ENCODE measurements at places on chromosomes 5 and 9. TPM values are rescaled to one million over a fixed set of nuclear protein-coding genes. Genes with fewer than 3 reads are reported as not detected.

The RORB gene
- 0.14 TPM for total RNA-seq

GRCh38 chr9:90002397-90003271 lies 397.8 kb downstream of the GADD45G start:
- DNase-seq, result no peak
- no peak overlapping the region for H3K4me3 ChIP-seq
- no peak overlapping the region for H3K27ac ChIP-seq
- H3K36me3 ChIP-seq, result no peaks in the 10 kb centered on the region
- peaks cover 8% of the 10 kb centered on the region for H3K27me3 ChIP-seq

DNA sequence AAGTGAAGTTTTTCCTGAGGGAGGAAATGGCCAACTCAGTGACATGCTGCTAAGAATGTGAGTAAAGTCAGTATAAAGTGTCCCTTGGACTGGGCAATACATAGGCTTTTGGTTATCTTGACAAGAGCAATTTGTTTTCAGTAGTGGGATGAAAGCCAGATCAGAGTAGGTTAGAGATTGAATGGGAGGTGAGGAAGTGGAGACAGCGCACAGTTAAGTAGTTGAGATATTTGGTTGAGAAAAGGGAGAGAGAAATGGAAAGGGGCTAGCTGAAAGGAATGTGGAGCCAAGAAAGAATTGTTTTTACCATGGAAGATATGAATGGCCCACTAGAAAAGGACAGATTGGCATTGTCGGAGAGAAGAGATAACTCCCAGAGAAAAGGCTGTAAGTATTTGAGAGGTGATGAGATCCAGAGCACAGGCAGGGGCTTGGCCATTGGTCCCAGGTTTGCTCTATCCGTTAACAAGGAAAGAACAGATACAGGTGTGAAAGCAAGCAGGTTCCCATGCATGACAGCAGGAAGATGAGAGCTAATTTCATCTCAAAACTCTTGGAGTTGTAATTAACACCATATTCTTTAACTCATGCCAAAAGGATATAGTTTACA lies 392.0 kb downstream of the NR2F1-AS1 start:
- H3K27ac ChIP-seq, result no peak overlapping the region
- DNase-seq, result no peak
- H3K4me3 ChIP-seq, result no peak overlapping the region
- no peaks in the 10 kb centered on the region for H3K36me3 ChIP-seq

DNA sequence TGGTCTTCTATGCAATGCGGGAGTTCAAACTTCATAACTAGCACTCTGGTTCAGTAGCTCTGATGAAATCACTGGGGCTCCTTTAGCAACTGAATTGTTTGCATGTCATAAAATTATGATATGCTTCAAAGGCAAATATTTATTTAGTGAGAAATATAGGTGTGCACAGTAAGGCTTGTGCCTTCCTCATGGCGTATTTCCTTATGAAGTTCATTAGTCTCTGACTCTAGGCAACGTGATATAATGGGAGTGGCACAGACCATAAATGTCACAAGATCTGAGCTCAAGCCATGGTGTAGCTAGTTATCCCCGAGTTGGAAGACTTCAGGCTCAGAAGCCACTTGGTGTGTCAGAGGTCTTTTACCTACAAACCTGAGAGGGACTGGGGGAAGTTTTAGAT lies 35.5 kb downstream of the PIP5K1B start:
- H3K27me3 ChIP-seq, result peaks cover 36% of the 10 kb centered on the region
- no peak overlapping the region for H3K4me3 ChIP-seq
- peaks cover 6% of the 10 kb centered on the region for H3K4me1 ChIP-seq

DNA sequence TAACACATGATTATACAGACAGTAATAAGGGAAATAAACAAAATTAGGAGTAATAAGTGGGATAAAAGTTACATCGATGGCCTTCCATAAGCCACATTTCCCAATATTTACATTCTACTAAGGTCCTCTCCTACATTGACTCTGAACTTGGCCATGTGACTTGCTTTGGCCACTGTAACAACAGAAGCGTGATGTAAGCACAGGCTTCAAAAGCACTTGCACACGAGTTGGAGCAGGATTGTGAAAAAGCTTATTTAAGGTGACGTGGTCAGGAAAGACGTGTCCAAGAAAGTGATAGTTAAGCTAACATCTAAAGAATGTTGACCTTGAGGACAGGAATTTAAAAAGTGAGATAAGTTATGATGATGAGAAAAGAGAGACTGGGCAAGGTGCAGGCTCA lies 9.8 kb upstream of the CEMIP2 start:
- no peak for DNase-seq

The IDNK gene
- 10.6 TPM for total RNA-seq

DNA sequence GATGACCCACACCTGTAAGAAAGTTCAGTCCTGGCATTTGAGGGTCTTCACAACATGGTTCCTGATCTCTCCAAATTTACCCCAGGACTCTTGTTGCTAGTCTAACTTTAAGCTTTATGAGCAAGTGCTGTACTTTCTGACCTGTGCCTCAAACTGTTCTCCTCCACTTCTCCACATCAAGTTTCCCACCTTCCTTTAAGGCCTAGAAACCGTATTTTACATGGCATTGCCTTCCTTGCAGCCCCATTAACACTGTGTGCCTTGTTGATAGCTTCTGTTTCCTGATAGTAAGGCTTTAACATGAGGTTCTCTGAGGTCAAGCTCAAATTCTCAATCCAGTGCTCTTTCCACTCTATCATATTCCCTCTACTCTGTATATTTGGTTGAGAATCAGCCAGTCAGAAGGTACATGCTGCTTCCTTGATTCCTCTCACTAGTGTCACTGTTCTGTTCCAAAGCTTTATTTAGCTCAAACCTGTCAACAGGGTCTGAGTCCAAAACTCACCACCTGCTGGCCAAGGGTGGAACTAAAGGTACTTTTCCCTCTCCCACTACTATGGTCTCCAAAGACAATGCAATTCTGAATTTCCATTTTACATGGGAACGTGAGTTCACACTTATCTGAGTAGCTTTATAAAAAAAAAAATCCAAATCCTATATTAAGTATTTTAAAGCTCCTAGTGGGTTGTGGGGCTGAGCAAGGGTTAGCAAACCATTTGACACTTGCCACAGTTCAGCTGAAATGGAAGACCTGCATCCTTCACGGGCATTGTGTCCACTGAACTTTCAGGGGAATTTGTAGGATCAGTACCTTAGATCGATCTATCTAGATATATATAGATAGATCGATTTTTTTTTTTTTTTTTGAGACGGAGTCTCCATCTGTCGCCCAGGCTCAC lies 21.1 kb downstream of the VCP start:
- peaks cover 5% of the 10 kb centered on the region for H3K4me1 ChIP-seq
- H3K4me3 ChIP-seq, result no peak overlapping the region
- DNase-seq, result peak; percentile 61
- peaks cover 3% of the 10 kb centered on the region for H3K36me3 ChIP-seq

DNA sequence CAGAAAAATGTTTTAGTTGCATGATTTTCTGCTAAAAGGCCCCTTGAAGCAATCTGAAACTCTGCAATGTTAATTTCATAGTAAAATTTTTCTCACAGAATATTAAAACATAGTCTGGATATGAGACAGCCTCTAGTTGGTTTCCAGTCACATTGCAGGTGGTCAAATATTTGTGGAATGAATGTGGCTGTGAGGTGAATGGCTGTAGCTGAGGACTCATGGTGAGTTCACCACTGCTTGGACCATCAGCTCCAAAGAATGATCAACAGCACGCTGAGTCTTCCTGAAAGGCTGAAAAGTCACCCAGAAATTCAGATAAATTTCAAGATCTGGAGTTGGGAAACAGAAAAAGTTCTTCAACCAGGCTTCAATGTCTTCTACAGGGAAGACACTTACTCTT lies 79.8 kb downstream of the MAT2B start:
- no peak for DNase-seq
- no peak overlapping the region for H3K27ac ChIP-seq
- H3K4me1 ChIP-seq, result no peaks in the 10 kb centered on the region
- H3K4me3 ChIP-seq, result no peak overlapping the region
- H3K36me3 ChIP-seq, result no peaks in the 10 kb centered on the region

GRCh38 chr5:115785381-115786065 lies 30.9 kb downstream of the CDO1 start:
- H3K4me1 ChIP-seq, result no peaks in the 10 kb centered on the region
- H3K36me3 ChIP-seq, result no peaks in the 10 kb centered on the region
- H3K27ac ChIP-seq, result no peak overlapping the region
- peaks cover 71% of the 10 kb centered on the region for H3K27me3 ChIP-seq
- DNase-seq, result no peak
- H3K4me3 ChIP-seq, result no peak overlapping the region

GRCh38 chr5:128711216-128711615 lies 173.2 kb upstream of the FBN2 start:
- no peaks in the 10 kb centered on the region for H3K27me3 ChIP-seq
- H3K36me3 ChIP-seq, result no peaks in the 10 kb centered on the region
- H3K4me3 ChIP-seq, result no peak overlapping the region
- no peak overlapping the region for H3K27ac ChIP-seq
- H3K4me1 ChIP-seq, result no peaks in the 10 kb centered on the region

The NIPAL4 gene
- 5.9 TPM for total RNA-seq

- no peak overlapping the region for H3K27ac ChIP-seq
- no peak overlapping the region for H3K4me3 ChIP-seq
- H3K4me1 ChIP-seq, result no peaks in the 10 kb centered on the region
- no peaks in the 10 kb centered on the region for H3K36me3 ChIP-seq
- H3K27me3 ChIP-seq, result peaks cover 6% of the 10 kb centered on the region
These were observed 516.6 kb upstream of the DAB2 start for GRCh38 chr5:39941416-39941815.

The PSD2 gene
- total RNA-seq, result not detected

The GALT gene
- total RNA-seq, result 61.6 TPM

The ROR2 gene
- total RNA-seq, result 0.07 TPM

The ADAMTS16 gene
- total RNA-seq, result not detected

DNA sequence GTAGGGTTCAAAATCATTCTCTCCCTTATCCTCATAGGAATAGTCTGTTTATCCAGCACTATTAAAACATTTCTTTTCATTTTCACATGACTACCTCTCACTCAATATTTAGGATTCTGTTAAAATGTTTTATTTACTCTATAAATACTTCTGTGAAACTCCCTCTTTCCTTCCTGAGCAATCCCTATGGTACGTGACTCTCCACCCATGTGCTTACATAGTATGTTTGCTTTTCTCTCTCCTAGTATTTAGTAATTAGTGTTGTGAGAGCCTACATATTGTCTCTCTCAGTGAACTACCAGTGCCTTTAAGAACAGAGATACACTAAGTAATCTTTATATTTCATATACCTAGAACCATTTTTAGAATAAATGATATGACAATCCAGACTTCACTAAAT lies 46.0 kb downstream of the PTPRD start:
- H3K27me3 ChIP-seq, result no peaks in the 10 kb centered on the region
- no peak for DNase-seq
- no peaks in the 10 kb centered on the region for H3K4me1 ChIP-seq

GRCh38 chr9:9552665-9553064 lies 1060.1 kb downstream of the PTPRD start:
- no peak for DNase-seq
- no peak overlapping the region for H3K4me3 ChIP-seq
- H3K27ac ChIP-seq, result no peak overlapping the region
- no peaks in the 10 kb centered on the region for H3K36me3 ChIP-seq
- H3K27me3 ChIP-seq, result no peaks in the 10 kb centered on the region
- H3K4me1 ChIP-seq, result no peaks in the 10 kb centered on the region

The RAD23B gene
- total RNA-seq, result 112 TPM

- H3K36me3 ChIP-seq, result no peaks in the 10 kb centered on the region
- H3K27me3 ChIP-seq, result no peaks in the 10 kb centered on the region
- no peak overlapping the region for H3K27ac ChIP-seq
- H3K4me3 ChIP-seq, result no peak overlapping the region
- DNase-seq, result no peak
- H3K4me1 ChIP-seq, result peaks cover 26% of the 10 kb centered on the region
These were observed 216.2 kb downstream of the EBF1 start for GRCh38 chr5:158883502-158883901.

GRCh38 chr5:94968507-94969095 lies 316.3 kb downstream of the MCTP1 start:
- no peaks in the 10 kb centered on the region for H3K4me1 ChIP-seq
- DNase-seq, result no peak
- peaks cover 6% of the 10 kb centered on the region for H3K27me3 ChIP-seq
- no peak overlapping the region for H3K4me3 ChIP-seq
- H3K27ac ChIP-seq, result no peak overlapping the region
- no peaks in the 10 kb centered on the region for H3K36me3 ChIP-seq

DNA sequence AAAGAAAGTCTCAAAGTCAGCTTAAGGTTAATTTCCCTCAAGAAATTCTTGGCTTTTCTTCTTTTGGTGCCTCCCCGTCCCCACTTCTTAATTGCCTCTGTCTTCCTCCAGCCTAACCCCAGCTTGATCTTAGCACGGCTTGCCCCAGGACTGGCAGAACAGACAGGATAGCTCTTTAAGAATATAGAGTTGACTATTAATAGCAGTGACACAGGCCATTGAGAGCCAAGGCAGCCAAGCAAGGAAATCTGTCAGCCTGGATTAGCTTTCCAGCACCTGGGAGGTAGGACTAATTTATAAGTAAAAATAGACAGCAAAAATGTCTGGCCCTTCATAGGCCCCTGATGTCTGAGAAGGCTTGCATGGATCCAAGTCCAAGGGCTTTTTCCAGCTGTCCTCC lies 384.6 kb upstream of the SLC30A5 start:
- H3K36me3 ChIP-seq, result no peaks in the 10 kb centered on the region
- H3K4me1 ChIP-seq, result peaks cover 23% of the 10 kb centered on the region
- H3K4me3 ChIP-seq, result no peak overlapping the region
- no peak for DNase-seq
- no peaks in the 10 kb centered on the region for H3K27me3 ChIP-seq

The COMMD10 gene
- 21.9 TPM for total RNA-seq

- H3K27ac ChIP-seq, result no peak overlapping the region
- no peaks in the 10 kb centered on the region for H3K36me3 ChIP-seq
- no peaks in the 10 kb centered on the region for H3K4me1 ChIP-seq
- no peaks in the 10 kb centered on the region for H3K27me3 ChIP-seq
- H3K4me3 ChIP-seq, result no peak overlapping the region
- no peak for DNase-seq
These were observed 914.9 kb downstream of the EFNA5 start for GRCh38 chr5:106755789-106756188.

The KCNN2 gene
- not detected for total RNA-seq

The FNIP1 gene
- 23.0 TPM for total RNA-seq

- no peak overlapping the region for H3K27ac ChIP-seq
- peaks cover 7% of the 10 kb centered on the region for H3K4me1 ChIP-seq
- peaks cover 13% of the 10 kb centered on the region for H3K27me3 ChIP-seq
These were observed 239.9 kb downstream of the ROR2 start for GRCh38 chr9:91710158-91710557.

GRCh38 chr9:133252301-133253020 lies 22.5 kb downstream of the ABO start:
- H3K27ac ChIP-seq, result no peak overlapping the region
- no peaks in the 10 kb centered on the region for H3K36me3 ChIP-seq
- no peak overlapping the region for H3K4me3 ChIP-seq
- DNase-seq, result no peak

The CDX1 gene
- not detected for total RNA-seq
